ENCODE measurements at places on chromosomes 3 and 15.
A peak's percentile ranks its signal among the peaks of the same experiment; 100 is the strongest.

GRCh38 chr3:78506061-78506460 is 1261.7 kb downstream of the ROBO1 start:
- no peak for DNase-seq

DNA sequence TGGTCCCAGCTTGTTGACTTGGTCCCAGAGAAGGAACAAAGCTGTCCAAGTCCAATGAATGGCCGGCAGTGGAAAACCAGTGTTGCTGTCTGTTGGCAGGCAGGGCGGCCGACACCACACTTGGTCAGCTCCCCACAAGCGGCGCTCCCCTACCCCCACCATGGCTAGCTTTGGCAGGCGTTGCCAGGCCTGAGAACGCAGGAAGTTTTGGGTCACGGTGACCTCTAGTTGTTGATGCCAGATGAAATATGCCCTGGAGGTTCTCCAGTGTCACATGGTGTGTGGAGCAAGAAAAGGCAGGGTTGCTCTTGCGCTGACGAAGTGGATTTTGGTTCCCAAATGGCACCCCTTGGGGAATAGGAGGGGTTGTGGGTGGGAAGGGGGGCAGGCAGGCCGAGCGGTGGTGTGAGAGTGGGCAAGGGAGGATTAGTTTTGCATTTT is 72.7 kb upstream of the TPRG1 start:
- peak; percentile 49 for DNase-seq

DNA sequence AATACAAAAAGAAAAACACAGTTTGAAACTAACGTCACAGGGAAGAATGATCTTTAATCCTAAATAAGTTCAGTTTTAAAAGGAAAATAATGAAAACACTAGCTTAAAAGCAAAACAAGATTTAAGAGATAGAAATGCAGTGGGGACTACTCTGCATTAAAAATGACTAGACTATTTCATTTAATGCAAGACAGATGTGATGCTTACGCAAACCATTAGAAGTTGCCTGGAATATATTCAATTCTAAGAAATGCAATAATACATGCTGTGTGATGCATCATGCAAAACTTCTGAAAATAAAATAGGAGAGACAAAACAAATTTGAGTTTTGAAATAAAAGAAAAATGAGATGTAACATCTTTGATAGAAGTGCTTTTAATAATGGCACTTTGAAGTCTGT is 97.6 kb upstream of the STRIT1 start:
- no peak for DNase-seq

DNA sequence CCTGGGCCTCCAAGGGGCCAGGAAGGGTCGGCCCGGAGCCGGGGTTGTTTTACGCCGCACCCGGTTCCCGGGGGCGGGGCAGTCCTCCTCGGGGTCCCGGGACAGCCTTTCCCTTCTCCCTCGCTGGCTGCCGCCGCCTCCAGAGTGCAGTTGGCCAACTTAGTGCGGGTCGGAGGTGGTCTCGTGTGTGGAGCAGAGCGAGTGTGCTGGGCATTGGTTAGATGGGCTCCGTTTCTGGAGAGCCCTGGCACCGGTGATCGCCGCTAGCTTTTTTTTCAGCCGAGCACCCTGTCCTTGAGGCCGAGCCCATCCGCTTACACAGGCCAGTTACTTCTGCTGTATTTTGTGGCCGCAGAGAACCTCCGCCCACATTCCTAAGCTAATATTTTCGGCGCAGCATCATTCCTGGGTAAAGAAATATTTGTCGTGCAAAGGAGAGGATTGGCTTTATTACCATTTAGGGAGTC is 585 bp downstream of the KIF23 start:
- peak; percentile 16 for DNase-seq

DNA sequence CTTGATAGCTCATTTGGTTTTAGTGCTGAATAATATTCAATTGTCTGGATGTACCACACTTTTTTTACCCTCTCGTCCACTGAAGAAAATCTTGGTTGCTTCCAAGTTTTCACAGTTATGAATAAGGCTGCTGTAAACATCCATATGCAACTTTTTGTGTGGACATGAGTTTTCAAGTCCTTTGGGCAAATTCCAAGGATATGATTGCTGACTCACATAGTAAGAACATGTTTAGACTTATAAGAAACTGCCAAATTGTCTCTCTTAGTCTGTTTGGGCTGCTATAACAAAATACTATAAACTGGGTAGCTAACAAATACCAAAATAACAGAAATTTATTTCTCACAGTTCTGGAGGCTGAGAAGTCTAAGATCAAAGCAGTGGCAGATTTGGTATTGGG is 59.5 kb upstream of the TNFSF10 start:
- no peak for DNase-seq

DNA sequence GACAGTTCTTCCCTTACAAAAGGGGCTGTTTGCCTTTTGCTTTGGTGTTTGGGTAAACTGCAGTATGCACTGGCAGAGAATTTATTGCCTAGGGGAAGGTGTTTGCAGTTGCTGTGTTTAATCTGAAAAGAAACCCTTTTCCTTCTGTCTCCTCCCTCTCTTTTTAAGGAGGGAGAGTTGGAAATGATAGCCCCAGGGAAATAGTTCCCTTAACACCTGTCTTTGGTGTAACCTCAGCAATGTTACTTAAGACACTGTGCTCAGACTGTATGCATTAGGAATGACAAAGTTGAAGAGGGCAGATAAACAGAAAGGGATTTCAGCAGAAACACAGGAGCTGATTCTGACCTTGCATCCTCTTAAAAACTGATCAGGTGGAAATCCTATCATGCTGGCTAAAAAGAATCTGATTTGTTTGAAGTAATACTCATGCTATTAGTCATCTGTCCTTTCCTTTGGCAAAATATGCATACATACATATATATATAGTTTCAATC is 125.4 kb downstream of the TP63 start:
- no peak for DNase-seq

GRCh38 chr3:107062310-107062709 is 314.9 kb upstream of the CCDC54 start:
- DNase-seq, result no peak

DNA sequence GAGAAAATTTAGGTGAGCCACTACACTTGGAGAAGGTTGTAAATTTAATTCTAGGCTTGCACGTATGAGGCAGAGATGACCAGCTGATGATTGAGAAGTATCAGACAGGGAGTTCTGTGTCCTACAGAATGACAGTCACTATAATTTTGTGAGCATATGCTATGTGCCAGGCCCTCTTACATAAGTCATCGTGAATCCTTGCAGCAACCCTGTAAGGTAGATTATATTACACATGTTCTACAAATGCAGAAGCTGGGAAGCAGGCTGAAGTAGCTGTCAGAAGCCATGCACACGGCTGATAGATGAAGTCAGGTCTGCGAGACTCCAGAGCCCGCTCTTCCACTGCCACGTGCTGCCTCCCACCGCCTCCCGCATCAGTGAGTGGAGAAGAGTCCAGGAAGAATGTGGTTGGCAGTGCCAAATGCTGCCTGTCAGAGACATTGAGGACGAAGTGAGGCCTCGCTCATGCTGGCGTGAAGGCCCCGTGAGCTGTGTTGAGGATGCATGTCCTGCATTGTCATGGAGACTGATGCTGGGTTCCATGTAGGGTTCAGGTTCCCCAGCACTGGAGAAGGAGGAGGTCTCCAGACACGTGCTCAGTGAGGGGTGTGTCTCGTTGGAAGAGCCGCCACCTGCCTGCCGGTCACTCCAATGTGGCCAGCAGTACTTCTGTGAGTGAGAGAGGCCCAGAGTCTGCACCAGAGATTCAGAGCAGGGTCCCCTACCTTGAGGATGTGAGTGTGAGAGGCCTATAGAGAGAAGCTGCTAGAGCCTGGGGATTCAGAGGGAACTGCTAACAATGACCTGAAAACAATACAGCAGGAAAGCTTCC is 123.3 kb upstream of the PLXNA1 start:
- DNase-seq, result no peak

- DNase-seq, result no peak
Measured at GRCh38 chr15:101646672-101647071, 5.5 kb downstream of the TM2D3 start.

DNA sequence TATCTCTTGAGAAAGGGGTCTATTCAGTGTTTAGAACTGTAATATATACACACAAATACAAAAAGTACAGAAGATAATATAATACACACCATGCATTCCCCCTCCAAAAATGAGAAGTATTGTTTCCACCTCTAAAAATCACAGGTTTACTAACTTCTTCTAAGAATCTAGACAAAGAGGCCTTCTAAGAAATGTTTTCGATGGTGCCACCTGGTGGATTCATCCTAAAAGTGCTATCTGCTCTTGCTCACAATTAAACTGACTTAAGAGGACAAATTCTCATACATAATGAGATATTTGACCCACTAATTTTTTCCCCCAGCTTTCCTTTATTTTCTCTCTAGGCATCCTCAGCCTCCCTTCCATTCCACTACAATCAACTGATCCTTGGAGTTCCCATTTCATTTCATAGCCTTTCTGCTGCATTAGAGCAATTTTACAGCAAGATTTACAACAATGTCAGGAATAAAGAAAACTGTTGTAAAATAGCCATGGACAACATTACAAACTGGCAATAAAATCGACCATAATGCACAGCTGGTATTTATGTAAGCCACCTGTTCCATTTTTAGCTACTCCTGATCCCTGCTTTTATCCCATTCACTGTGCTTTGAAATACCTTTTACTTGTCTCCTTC is 124.6 kb downstream of the ARRDC4 start:
- peak; percentile 63 for DNase-seq

DNA sequence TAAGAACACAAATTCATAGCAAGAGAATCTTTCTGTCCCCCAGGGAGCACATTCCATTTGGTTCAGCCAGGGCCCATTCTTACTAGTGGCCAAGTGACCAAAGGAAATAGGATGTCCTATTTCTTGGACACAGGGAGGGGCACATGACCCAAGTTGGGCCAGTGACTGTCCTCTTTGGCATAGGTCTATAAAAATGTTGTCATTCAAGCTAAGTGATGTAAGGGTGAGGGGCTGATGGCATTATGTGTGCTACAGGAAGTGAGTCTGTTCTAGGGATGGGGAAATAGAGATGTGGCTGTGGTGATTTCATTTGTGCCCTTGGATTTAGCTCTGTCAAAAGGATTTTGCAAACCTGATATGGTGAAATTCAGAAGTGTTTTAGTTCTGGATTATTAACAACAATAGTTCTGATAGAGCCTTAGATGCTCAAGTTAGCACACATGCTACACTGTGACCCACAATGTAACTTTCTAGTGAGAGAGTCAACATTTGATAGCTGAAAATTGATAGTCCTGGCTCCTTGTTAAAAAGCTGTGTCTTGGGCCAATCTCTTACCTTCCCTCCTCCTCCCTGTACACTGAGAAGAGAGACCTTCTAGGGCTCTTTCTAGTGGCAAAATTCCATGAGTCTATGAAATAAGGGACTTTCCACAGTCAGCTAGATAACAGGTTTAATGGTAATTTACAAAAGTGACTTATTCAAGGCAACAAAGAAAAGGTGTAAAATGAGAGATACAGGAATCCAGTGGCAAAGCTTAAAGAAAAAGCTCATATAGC is 117.2 kb downstream of the THRB start:
- no peak for DNase-seq

- DNase-seq, result no peak
Measured at GRCh38 chr3:98328933-98329332, 24.7 kb upstream of the OR5K4 start.

DNA sequence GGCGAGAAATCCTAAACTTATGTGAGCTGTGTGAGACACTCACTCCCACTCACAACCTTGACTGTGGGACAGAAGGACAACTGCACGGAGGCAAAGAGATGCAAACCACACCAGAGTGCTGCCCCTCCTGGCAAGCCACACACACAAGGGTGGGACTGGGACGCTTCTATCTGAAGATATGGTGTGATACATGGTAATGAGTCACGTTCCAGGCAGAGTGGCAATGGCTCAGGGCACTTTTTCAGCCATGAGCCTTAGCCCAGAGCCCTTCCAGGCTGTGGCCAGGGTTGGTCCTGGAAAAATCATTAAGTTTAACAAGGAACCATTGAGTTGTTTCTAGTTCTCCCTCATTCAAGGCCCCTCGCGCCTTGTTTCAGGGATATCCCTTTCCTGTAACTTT is 56.1 kb downstream of the WNT5A start:
- no peak for DNase-seq

DNA sequence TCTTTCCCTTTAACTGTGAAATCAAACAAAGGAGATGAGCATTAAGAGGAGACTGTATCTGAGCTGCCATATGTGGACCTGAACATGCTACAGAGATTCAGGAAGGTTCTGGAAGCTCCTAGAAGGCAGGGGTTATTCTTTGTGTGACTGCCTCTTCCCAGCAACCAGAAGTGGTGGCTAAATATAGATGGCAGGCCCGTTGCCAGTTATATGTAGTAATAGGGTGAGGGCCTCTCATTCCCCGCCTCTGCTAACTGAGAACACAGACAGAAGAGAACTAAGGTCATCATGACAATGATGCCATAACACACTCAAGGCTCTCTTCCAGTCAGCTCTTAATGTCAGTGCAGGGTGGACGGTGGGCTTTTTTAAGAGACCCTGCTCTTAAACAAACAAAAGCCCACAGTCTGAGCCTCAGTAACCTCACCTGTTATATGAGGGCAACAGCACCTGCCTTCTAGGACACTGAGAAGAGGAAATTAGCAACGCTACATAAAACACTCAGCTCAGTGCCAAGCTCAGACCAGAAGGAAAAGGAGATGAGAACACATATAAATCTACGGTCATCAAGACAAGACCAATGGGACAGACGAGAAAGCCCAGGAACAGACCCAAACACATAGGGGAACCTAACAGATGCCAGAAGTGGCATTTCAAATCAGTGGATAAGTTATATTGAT is 22.3 kb downstream of the CFAP92 start:
- peak; percentile 36 for DNase-seq

- no peak for DNase-seq
Measured at GRCh38 chr3:127288921-127289705, 1.3 kb upstream of the PRR20G start.

GRCh38 chr15:26191193-26191592 is 328.1 kb upstream of the ATP10A start:
- no peak for DNase-seq

- DNase-seq, result no peak
Measured at GRCh38 chr3:4750306-4750968, 228.8 kb upstream of the BHLHE40 start.

GRCh38 chr3:169391672-169392071 is 271.8 kb downstream of the MECOM start:
- no peak for DNase-seq

- DNase-seq, result no peak
Measured at GRCh38 chr3:174303907-174304560, 555.1 kb upstream of the NAALADL2 start.

GRCh38 chr3:112803467-112803866 is 43.2 kb downstream of the CD200R1L start:
- DNase-seq, result no peak

Data from body of pancreas (tissue), 4 donors.